ENCODE measurements at places on chromosomes 2 and 18.

- DNase-seq = no peak
Measured at GRCh38 chr2:133360190-133360589, 208.1 kb downstream of the NCKAP5 start.

DNA sequence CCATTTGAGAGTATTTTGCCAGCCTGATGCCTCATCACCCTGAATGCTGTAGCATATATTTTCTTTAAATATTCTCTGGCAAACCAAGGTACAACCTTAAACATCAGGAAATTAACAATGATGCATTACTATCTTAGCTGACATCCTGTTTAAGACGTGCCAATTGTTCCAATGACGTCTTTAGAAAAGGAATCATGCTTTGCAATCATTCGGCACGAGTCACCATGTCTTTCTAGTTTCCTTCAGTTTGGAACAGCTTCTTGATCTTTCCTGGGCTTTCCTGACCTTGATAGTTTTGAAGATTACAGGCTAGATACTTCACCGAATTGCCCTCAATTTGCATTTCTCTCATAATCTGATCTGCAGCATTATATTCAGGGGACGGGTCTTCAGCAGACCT, 88.2 kb upstream of the GLI2 start:
- DNase-seq = peak; percentile 13

DNA sequence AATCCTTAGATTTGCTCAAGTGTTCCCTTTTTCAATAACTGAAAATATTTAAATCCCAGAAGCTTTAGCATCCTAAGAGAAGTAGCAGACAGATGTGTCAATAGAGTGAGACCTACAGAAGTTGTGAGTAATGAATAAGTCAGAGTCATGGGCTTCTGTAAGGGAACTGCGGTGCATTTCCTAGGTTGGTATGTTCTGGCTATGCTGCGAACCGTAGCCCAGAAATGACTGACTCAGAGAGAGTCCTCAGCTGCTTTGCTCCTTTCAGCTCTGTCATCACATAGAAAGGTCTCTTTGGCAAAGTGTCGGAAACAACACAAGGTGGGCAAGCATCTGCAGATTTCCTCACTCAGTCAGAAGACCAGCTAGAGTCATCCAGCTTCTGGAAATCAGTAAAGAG, 297.1 kb downstream of the ARHGAP15 start:
- peak; percentile 94 for DNase-seq

- no peak for DNase-seq
Measured at GRCh38 chr18:49752095-49752457, 61.3 kb downstream of the ACAA2 start.

- DNase-seq = peak; percentile 65
Measured at GRCh38 chr2:190843890-190844699, 36.5 kb upstream of the GLS start.

GRCh38 chr2:233075141-233075965, 15.2 kb downstream of the INPP5D start:
- DNase-seq = no peak

GRCh38 chr2:229636571-229636970, 77.8 kb downstream of the DNER start:
- DNase-seq = no peak

GRCh38 chr18:80258640-80259039, 11.3 kb upstream of the PARD6G start:
- DNase-seq = no peak

DNA sequence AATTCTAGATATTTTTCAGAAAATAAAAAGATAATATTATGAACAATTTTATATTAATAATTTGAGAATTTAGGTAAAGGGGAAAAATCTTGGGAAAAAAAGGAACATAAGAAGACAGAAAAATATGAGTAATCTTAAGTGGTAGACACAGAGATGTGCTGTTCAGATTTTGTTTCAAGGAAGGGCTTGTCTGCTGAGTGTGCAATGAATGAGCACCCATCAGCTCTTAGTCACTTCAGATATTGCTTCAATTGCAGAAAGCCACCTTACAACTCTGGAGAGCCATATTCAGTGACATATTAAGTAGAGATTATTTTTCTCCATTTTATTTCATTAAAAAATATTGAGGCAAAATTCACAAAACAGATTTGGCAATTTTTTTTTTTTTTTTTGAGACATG, 282.0 kb upstream of the CHST9 start:
- DNase-seq = no peak

Measured in iris pigment epithelial cell (primary cell).